Activated B cell treated with CpG ODN at 0.5 μM for 24 hours (primary cell): ENCODE measurements at places on chromosomes 2 and 18.

GRCh38 chr18:13378150-13378549, 159.6 kb downstream of the LDLRAD4 start:
- no peak overlapping the region for H3K27ac ChIP-seq
- no peak overlapping the region for H3K4me3 ChIP-seq
- H3K36me3 ChIP-seq: no peaks in the 10 kb centered on the region
- DNase-seq: no peak
- H3K27me3 ChIP-seq: no peaks in the 10 kb centered on the region
- H3K4me1 ChIP-seq: peaks cover 41% of the 10 kb centered on the region

GRCh38 chr2:3604991-3605961, 10.4 kb downstream of the COLEC11 start:
- H3K27me3 ChIP-seq: peaks cover 3% of the 10 kb centered on the region
- H3K27ac ChIP-seq: no peak overlapping the region
- H3K4me1 ChIP-seq: peaks cover 3% of the 10 kb centered on the region

DNA sequence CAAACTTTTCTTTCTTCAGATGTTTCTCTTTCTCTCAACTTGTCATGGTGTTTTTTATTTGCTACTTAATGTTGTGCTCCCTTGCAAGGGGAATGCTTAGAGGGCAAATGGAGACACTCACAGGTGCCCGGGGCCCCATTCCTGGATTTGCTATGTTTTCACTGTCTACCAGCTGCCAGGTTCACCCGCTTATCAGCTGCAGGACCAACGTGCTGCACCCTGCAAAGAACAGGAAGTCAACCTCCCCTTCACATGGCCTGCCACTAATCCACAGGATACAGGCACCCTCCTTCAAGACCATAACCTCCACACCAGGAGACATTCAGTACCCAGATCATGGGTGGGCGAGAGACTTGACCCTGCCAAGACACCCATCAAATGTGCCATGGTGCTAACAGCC, 237.6 kb upstream of the STON1 start:
- H3K4me3 ChIP-seq: no peak overlapping the region
- H3K27ac ChIP-seq: no peak overlapping the region
- H3K4me1 ChIP-seq: peaks cover 28% of the 10 kb centered on the region
- no peak for DNase-seq
- H3K36me3 ChIP-seq: peaks cover 7% of the 10 kb centered on the region

DNA sequence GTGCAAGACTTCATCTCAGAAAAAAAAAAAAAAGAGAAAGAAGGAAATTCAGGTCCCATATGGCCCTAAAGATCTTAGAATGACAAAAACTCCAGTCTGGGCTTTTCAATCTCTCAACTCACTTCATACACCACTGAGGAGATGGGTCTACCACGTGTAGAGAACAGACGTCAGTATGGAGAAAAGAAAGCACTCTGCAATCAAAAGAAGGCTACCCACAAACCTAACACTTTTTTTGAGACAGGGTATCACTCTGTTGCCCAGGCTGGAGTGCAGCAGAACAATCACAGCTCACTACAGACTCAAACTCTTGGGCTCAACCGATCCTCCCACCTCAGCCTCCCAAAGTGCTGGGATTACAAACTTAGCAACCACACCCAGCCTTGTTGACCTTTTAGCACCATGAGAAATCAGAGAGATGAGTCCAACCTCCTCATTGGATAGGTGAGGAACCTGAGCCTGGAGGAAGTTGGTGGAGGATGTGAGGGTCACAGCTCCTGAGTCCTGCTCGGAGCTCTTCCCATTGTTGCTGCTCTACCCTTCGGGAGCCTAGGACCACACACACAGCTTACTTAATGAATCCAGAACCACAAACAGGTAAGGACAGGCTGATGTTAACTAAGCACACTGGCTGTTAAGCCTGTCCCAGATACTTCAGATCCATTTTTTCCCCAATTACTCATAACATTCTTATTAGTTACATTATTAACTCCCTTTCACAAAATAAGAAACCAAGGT, 23.7 kb downstream of the TBC1D8 start:
- no peak for DNase-seq
- H3K4me3 ChIP-seq: no peak overlapping the region
- H3K27me3 ChIP-seq: peaks cover 12% of the 10 kb centered on the region
- no peaks in the 10 kb centered on the region for H3K36me3 ChIP-seq

- H3K4me1 ChIP-seq: no peaks in the 10 kb centered on the region
- no peaks in the 10 kb centered on the region for H3K27me3 ChIP-seq
- peaks cover 30% of the 10 kb centered on the region for H3K36me3 ChIP-seq
- H3K4me3 ChIP-seq: no peak overlapping the region
- no peak overlapping the region for H3K27ac ChIP-seq
Measured at GRCh38 chr2:96716388-96716787, 23.5 kb downstream of the LMAN2L start.

DNA sequence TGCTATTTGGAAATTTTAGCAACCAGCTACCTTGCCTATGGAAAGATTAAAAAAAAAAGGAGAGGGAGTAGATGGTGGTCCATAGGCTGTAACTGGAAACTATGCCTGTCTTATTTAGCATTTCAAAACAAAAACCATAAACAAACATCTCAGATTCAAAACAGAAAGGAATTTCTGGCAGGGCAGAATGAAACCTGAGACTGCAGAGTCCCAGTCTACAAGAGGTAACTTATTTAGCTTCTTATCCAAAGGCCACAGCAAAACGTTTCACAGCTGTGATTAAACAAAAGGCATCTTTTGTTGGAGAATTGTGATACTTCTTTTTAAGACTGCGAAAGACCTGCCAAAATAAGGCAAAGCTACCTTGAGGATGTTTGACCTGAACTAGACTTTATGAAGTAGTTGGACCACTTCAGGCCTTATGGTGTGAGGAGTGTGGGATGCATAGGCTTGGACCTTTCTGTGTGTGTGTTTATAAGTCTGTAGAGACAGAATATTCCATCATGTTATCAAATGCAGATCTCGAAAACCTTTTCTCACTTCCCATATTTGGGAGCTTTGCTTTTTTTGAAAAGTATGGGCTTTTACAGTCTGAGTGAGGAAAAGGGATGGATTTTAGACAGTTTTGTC, 11.0 kb downstream of the CRIM1 start:
- H3K27ac ChIP-seq: no peak overlapping the region
- H3K36me3 ChIP-seq: no peaks in the 10 kb centered on the region
- no peak for DNase-seq
- H3K27me3 ChIP-seq: peaks cover 4% of the 10 kb centered on the region

DNA sequence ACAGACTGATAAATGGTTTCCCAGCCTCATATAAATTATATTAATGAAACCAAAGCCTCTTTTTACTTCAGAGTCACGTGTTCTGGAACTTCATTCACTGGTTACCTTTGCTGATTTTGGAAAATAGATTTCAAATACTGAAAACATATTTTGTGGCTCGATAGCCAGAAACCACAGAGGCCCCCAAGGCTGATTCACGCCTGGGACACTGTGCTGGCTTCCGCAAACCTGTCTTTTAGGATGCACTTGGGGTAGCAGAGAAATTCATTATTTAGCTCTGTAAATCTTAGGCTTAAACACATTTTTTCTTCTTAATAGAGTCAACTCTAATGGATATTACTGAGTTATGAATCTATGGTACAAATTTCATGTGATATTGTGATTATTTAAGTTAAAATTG, 90.7 kb upstream of the TMEM18 start:
- H3K36me3 ChIP-seq: no peaks in the 10 kb centered on the region
- DNase-seq: no peak
- no peaks in the 10 kb centered on the region for H3K4me1 ChIP-seq
- no peak overlapping the region for H3K4me3 ChIP-seq

- no peak overlapping the region for H3K27ac ChIP-seq
- no peak for DNase-seq
- no peaks in the 10 kb centered on the region for H3K4me1 ChIP-seq
- peaks cover 4% of the 10 kb centered on the region for H3K36me3 ChIP-seq
- H3K27me3 ChIP-seq: peaks cover 7% of the 10 kb centered on the region
Measured at GRCh38 chr2:61677942-61678341, 139.8 kb upstream of the XPO1 start.

GRCh38 chr2:162007447-162008040, 66.5 kb downstream of the DPP4 start:
- H3K27me3 ChIP-seq: no peaks in the 10 kb centered on the region
- DNase-seq: no peak
- H3K4me1 ChIP-seq: no peaks in the 10 kb centered on the region

GRCh38 chr2:96207774-96208142, 869 bp downstream of the STARD7 start:
- no peaks in the 10 kb centered on the region for H3K27me3 ChIP-seq
- peaks cover 81% of the 10 kb centered on the region for H3K4me1 ChIP-seq
- peak overlapping the region; percentile 91 for H3K27ac ChIP-seq

DNA sequence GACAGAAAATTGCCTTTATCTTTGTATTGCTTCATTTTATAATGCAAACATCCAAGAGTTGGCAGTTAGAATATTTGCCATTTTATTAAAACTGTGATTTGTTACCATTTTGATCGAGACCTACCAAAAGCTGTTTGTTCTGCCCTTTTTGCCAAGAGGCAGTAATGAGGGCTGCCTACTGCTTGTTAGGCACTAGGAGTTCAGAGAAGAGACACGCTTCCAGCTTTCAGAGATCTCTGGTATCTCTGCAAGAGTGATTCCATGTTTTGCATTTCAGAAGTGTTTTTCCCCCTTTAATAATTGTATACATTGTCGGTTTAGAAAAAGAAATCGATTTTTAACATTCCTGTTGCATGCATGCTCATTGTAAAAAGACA, 628 bp downstream of the MRPL30 start:
- peaks cover 60% of the 10 kb centered on the region for H3K4me1 ChIP-seq
- H3K27me3 ChIP-seq: no peaks in the 10 kb centered on the region
- H3K27ac ChIP-seq: peak overlapping the region; percentile 95
- peak overlapping the region; percentile 99 for H3K4me3 ChIP-seq
- H3K36me3 ChIP-seq: peaks cover 33% of the 10 kb centered on the region
- DNase-seq: no peak
